Subcutaneous preadipocyte (primary cell): ENCODE measurements at places on chromosomes 13 and 19. TPM values are rescaled to one million over a fixed set of nuclear protein-coding genes. Genes with fewer than 3 reads are reported as not detected.

SERTM1 gene
- total RNA-seq = not detected in 2 replicates

SLC8A2 gene
- not detected in 2 replicates for total RNA-seq

CKAP2 gene
- total RNA-seq = 31.2 and 36.8 TPM in 2 replicates

CALR3 gene
- total RNA-seq = not detected in 2 replicates

EID2B gene
- 3.9 and 4.8 TPM in 2 replicates for total RNA-seq

CYP4F3 gene
- not detected in 2 replicates for total RNA-seq

MCEMP1 gene
- total RNA-seq = not detected in 2 replicates

PEG3 gene
- total RNA-seq = 0.39 and 1.8 TPM in 2 replicates

PLPPR3 gene
- not detected in 2 replicates for total RNA-seq

ONECUT3 gene
- not detected in 2 replicates for total RNA-seq

CCDC122 gene
- total RNA-seq = 5.3 and 6.6 TPM in 2 replicates

GRIK5 gene
- not detected in 2 replicates for total RNA-seq

KIR2DL1 gene
- total RNA-seq = not detected in 2 replicates

SYT3 gene
- not detected in 2 replicates for total RNA-seq

FGF9 gene
- total RNA-seq = not detected in 2 replicates

RFPL4A gene
- not detected in 2 replicates for total RNA-seq

CASP14 gene
- total RNA-seq = not detected in 2 replicates

AMH gene
- 0.37 and 2.0 TPM in 2 replicates for total RNA-seq

ZNF723 gene
- not detected in 2 replicates for total RNA-seq

ITGBL1 gene
- 52.2 and 92.1 TPM in 2 replicates for total RNA-seq

TSKS gene
- 0.59 and 1.5 TPM in 2 replicates for total RNA-seq

ZNF66 gene
- total RNA-seq = 4.3 and 4.8 TPM in 2 replicates

ELL gene
- 14.7 and 17.0 TPM in 2 replicates for total RNA-seq

MEDAG gene
- 22.1 and 55.1 TPM in 2 replicates for total RNA-seq

KRTDAP gene
- not detected in 2 replicates for total RNA-seq

LHB gene
- not detected in 2 replicates for total RNA-seq

ZNF541 gene
- under 0.01 TPM in 2 replicates for total RNA-seq

CDC42EP5 gene
- total RNA-seq = 7.6 and 18.4 TPM in 2 replicates
